DMS 273 treated with DMSO at 0.1 percent for 48 hours (cell line): ENCODE measurements at places on chromosomes 3 and 15.
A peak's percentile ranks its signal among the peaks of the same experiment; 100 is the strongest.

DNA sequence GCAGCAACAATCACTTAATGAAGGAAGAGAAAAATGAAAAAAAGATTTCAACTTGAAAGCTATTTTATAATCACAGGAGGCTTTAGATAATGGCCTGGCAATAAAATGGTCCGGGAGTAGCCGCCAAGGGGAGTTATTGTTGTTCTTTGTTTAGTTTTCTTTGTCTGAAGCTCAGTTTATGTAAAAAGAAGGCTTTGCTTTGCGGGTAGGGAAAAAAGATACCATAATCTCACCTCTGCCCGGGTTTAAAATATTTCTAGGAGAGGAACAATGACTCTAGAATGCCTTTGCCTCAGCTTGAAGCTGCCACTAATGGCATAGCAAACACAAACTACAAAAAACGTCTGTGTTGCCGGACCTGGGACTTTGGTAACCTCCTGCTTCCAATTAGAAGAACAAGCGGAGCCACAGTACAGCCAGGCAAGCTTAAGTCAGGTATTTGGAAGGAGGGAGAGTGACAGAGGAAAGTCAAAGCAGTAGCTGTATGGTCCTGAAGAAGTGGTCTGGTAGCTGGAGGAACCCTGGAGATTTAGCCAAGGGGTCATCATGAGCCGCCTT is 764.5 kb downstream of the TUSC7 start:
- no peak for DNase-seq

- peak; percentile 53 for DNase-seq
Observed at GRCh38 chr3:179811321-179812095, 158.7 kb downstream of the USP13 start.

DNA sequence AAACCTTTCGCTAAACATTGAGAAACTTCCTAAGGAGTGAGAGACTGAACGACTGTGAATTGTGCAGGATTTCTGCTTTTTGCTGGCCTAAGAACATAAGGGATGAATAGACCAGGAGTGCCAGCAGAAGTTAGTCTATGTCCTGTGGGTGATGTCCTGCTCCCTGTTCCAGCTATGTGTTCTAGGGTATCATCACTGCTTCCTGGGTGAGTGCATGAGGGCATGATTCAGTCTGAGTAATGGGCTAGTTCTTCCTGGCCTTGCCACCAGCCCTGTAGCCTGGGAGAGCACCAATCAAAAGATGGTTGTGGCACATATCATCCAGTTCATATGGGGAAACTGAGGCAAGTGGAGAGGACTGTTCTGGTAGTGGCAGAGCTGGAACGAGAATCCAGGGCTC is 153.9 kb upstream of the TPM1 start:
- no peak for DNase-seq

DNA sequence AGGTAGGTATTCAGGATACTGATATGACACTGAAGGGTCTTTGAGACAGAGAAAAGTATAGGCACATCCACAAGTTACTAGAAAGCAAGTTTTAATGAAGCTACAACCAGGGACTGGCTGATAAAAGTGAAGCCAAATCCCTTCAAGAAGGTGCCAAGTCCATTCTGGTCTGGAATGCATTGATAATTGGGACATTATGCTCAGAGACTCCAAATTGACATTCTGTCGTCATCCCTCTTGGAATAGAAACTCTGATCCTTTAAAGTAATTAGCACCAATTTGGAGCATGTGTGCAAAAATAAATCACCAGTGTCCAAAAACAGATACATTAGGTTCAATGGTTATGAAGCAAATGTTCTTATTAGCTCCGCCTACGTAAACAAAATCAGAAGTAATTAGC is 47.3 kb upstream of the BCL6 start:
- no peak for DNase-seq

DNA sequence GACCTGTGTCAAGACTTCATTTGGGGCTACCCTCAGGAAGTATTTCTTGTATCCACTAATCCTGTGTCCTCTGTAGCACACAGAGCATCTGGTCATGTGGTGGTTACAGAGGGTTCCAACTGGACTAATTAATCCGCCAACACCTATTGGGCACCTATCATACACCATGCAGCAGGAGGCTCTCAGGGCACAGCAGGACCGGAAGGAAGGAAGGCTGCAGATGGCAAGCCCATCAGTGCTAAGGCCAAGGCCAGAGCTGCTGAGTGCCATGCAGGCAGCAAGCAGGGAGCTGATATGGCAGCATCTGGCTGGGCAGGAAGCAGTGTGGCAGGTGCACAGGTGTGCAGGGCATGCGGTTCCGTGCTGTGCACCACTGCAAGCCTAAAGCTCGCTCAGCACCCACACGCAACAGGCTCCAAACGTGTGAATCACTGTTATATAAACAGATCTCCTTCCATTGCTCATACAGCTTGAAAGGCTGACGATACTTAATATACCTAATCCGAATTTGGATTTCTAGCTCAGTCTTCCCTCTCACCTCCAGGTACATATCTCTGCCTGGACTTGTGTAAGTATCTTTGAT is 64.4 kb upstream of the SNRPA1 start:
- DNase-seq: no peak

GRCh38 chr3:13484851-13485590 is 4.9 kb downstream of the HDAC11 start:
- DNase-seq: no peak

- DNase-seq: peak; percentile 22
Observed at GRCh38 chr3:15326037-15326436, 6.3 kb downstream of the SH3BP5 start.

- peak; percentile 4 for DNase-seq
Observed at GRCh38 chr15:82040862-82041261, 5.0 kb downstream of the MEX3B start.

GRCh38 chr3:197309528-197310361 is 11.3 kb upstream of the DLG1 start:
- no peak for DNase-seq

GRCh38 chr15:69735121-69735520 is 282.5 kb downstream of the RPLP1 start:
- DNase-seq: no peak

DNA sequence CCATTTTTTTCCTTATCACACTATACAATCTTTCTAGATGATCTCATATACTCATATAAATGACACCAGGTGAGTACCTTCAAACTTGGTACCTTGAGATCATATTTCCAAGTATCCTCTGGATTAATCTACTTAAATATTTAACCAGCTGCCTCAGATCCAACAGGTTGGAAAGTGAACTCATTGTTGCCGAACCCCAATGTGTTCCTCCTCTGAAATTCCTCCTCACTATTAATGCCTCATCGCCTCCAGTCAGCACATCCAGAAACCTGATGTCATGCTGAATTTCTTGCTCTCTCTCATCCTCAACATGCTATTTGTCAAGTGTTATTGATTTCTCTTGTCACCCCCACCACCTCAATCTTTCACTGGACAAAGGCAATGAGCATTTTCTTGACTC is 221.8 kb downstream of the FMN1 start:
- no peak for DNase-seq

- DNase-seq: no peak
Observed at GRCh38 chr15:63349156-63349555, 32.5 kb downstream of the CA12 start.

GRCh38 chr3:192827208-192827607 is 90.4 kb downstream of the MB21D2 start:
- no peak for DNase-seq

DNA sequence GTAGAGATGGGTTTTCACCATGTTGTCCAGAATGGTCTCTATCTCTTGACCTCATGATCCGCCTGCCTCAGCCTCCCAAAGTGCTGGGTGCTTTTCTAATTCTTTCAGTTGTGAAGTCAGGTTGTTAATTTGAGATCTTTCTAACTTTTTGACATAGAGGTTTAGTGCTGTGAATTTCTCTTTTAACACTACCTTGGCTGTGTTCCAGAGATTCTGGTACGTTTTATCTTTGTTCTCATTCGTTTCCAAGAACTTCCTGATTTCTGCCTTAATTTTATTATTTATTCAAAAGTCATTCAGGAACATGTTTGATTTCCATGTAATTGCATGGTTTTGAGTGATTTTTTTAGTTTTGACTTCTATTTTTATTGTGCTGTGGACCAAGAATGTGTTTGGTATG is 63.5 kb upstream of the CCDC54 start:
- no peak for DNase-seq

GRCh38 chr3:8938021-8938420 is 25.3 kb downstream of the RAD18 start:
- no peak for DNase-seq

- no peak for DNase-seq
Observed at GRCh38 chr15:63491116-63491827, 13.1 kb upstream of the USP3 start.

- no peak for DNase-seq
Observed at GRCh38 chr15:52287114-52287513, 8.5 kb downstream of the MYO5C start.

DNA sequence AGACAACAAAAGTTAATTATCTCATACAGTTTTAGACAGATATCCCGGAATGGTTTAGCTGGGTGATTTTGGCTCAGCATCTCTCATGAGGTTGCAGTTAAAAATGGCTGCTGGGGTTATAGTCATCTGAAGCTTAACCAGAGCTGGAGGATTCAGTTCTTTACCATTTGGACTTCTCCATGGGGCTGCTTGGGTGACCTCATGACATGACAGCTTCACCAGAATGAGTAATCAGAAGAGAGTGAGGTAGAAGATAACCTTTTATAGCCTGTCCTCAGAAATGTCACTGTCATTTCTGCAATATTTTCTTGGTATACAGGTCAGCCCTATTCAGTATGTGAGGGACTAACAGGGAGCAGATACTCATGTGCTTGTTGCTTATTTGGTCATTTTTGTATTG is 30.9 kb downstream of the TFG start:
- DNase-seq: no peak

GRCh38 chr3:66479532-66479947 is 21.3 kb downstream of the LRIG1 start:
- no peak for DNase-seq

DNA sequence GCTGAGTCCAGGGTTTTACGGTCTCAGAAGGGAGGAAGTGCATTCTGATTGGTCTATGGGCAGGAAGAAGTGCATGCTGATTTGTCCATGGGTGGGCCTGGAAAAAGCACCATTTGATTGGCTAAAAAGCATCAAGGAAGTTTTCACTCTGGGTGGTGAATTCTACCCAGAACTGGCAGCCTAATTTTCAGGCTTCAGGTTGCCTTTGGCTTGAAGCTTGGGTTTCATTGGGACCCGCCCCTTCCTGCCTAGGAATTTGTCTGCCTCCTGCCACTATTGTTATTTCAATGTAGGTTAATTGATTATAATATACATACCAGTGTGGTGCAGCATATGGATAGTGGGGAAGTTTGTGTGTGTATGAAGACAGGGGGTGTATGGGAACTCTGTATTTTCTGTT is 1355.9 kb downstream of the SI start:
- no peak for DNase-seq

DNA sequence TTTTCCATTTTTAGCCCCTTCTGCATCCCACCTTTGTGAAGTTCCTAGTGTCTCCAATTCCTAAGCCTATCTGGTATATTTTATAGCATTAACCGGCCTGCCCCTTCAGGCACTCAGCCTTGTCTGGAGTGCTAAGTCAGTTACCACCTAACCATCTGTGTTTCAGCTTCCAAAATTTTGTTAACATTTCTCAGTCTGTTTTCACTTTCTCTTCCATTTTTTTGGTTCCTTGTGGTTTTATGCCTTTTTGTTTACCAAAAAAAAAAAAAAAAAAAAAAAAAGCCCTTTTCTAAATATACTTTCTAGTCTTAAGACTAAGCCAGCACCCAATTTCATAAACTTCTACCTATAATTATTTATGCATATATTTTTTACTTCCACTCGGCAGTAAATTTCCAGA is 92.4 kb downstream of the CSNK1G1 start:
- DNase-seq: no peak

GRCh38 chr3:172106037-172106954 is 66.9 kb downstream of the FNDC3B start:
- DNase-seq: no peak

DNA sequence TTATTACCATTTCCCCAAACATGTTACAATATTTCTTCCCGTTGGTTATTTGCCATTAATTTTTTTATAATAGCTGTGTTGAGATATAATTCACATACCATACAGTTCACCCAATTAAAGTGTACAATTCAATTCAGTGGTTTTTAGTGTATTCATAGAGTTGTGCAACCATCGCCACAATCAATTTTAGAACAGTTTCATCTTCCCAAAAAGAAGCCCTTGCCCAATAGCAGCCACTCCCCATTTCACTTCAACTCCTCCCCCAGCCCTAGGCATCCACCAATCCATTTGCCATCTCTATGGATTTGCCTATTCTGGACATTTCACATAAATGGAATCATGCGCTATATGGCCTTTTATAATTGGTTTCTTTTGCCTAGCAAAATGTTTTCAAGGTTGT is 225.1 kb downstream of the EPHB1 start:
- no peak for DNase-seq

GRCh38 chr3:79598594-79598993 is 169.2 kb downstream of the ROBO1 start:
- no peak for DNase-seq
